BJ (cell line): ENCODE measurements at places on chromosomes 16 and 17. TPM values are rescaled to one million over a fixed set of nuclear protein-coding genes. Genes with fewer than 3 reads are reported as not detected.

GRCh38 chr17:77058016-77058415, 82.8 kb upstream of the SEC14L1 start:
- no peak for DNase-seq

GRCh38 chr17:66135896-66136295, 56.0 kb downstream of the CEP112 start:
- no peak for DNase-seq

GRCh38 chr16:35352431-35352830, 1893.0 kb downstream of the TP53TG3F start:
- DNase-seq: no peak

Gene MYH1
- 0.01 TPM in 1 of 2 replicates, not detected in the other for polyA plus RNA-seq

GRCh38 chr16:47504599-47504998, 43.5 kb downstream of the PHKB start:
- DNase-seq: no peak
